ENCODE measurements at places on chromosomes 12 and 14.

- no peak for DNase-seq
Observed at GRCh38 chr14:105478398-105479251, 4.0 kb downstream of the CRIP2 start.

DNA sequence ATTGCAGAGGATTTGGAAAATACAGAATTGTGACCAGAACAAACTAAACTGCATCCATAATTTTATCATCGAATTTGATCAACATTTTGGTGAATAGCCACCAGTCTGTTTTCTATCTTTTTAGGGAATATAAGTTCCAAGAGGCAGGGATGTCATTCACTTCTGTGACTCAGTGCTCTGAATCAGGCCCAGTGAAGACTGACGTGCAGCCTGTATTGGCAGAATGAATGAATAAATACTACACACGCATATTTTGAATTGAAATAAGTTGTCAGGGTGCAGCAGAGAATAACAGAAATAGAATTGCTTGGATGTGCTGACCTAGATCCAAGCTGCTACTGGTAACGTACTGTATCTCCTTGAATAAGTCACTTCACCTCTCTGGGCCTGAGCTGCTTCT lies 1.3 kb upstream of the EMP1 start:
- DNase-seq: no peak

DNA sequence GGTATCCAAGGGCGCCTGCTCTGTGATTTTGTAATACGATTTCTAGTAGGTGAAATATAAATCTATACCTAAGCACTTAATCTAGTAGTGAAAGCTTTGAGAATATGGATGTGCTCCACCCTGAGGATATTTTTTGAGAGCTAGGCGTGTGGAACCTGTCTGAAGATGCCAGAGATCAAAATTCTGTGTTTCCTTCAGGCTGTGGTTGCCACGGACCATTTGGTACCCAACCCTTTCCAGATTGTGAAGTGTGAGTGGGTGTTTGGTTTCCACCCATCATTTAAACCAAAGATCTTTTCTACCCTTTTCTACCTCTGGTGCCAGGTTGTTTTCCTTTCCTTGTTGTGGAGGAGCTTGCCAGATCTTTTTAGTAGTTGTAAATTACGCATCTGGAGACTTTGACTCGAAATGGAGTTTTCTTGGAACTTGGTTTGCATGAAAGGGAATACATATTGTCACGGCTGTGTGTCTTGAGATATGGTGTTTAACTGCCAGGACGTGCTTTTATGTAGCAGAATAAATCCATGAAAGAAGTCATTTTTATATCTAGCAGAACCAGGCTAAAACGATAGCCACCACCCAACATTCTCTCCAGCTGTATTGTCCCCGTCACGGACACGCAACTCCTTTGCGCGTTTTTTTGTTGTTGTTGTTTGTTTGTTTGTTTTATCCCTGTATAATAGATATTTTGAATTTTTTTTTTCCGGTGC lies 2.2 kb downstream of the LRFN5 start:
- no peak for DNase-seq

DNA sequence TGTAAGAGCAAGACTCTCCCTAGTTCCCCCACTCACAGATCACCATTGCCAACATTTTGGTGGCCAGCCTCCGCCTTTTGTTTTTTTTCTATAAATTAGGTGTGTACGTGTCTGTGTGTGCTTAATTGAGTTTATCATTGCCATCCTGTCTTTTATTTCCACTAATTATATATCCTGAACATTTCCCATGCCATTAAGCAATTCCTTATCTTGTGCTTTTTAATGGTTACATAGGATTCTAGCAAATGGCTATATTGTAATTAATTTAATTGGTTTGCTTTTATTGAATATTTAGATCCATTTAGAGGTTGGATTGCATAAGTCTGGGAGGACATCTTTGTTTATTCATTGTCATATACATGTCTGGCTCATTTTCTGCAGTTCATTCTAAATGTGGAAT lies 107.3 kb upstream of the RTL1 start:
- DNase-seq: no peak

- no peak for DNase-seq
Observed at GRCh38 chr14:95527387-95528002, 7.4 kb upstream of the GLRX5 start.

- DNase-seq: peak; percentile 82
Observed at GRCh38 chr14:103597623-103598377, 31.2 kb upstream of the KLC1 start.

DNA sequence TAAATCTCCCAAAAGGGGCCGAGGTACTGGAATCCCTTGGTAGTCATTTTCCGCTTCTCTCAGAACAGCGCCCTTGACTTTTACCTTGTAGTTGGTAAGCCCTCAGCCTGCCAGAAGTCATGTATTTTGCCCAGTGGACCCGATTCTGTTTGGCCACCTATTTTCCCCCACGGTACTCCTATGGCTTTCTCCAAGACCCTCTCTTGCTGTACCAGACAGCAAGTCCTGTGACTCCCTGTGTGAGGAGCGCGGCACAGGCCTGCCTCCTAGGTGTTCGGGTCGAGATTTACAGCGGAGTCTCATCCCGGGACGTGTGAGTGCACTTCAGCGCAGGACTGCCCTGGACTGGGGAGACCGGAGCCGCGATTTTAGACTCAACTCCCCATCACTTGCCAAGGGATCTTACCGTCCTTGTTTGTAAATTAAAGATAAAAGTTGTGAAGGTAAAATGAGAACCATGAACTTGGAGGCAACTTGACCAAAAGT lies 1.1 kb upstream of the MBD6 start:
- no peak for DNase-seq

DNA sequence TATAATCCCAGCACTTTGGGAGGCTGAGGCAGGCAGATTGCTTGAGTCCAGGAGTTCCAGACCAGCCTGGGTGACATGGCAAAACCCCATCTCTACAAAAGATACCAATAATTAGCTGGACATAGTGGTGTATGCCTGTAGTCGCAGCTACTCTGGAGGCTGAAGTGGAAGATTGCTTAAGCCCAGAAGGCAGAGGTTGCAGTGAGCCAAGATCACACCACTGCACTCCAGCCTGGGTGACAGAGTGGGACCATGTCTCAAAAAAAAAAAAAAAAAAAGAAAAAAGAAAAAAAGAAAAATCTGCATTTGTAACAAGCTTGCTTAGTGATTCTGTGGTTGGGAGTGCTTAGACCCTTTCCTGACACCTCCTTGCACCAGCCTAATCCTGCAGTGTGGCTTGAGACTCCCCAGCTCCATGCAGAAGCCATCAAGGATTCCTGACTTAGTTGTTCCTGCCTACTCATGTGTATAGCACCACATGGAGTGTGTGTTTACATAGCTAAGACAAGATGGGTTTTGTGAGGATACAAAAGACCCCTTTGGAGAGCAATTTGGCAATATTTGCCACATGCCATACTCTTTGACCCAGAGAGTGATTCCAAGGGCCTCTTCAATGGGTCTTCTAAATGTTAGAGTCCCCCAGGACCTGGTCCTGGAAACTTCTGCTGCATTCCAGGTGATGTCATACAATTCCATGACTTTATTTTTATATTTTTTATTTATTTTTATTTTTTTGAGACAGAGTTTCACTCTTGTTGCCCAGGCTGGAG lies 5.1 kb upstream of the TMED10 start:
- no peak for DNase-seq

DNA sequence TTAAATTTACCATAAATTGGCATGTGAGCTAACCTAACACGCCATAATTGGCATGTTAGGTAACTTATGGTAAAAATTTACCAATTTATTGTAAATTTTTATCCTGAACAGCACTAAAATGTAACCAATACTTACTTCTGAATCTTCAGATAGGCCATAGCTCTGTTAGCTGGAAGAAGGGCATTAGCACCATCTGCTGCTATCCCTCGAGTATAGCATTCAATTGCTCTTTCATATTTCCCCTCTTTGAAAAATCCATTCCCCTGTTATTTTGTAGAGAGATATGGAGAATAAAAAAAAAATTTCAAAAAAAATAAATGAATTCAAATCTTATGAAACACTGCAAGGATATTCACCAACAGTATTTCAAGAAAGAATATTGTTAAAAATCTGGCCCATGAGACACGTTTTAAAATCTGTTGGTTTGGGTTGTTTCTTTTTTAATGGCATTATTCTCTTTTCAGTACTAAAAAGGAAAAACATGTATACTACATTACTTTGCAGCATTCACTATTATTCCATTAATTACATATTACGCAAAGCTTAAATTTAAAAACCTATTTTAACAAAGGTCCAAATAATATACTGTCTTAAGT lies 19.1 kb downstream of the RPAP3 start:
- DNase-seq: peak; percentile 5

- DNase-seq: no peak
Observed at GRCh38 chr14:42862114-42862513, 1255.4 kb downstream of the LRFN5 start.

GRCh38 chr14:93306812-93307211 lies 26.0 kb downstream of the BTBD7 start:
- no peak for DNase-seq

DNA sequence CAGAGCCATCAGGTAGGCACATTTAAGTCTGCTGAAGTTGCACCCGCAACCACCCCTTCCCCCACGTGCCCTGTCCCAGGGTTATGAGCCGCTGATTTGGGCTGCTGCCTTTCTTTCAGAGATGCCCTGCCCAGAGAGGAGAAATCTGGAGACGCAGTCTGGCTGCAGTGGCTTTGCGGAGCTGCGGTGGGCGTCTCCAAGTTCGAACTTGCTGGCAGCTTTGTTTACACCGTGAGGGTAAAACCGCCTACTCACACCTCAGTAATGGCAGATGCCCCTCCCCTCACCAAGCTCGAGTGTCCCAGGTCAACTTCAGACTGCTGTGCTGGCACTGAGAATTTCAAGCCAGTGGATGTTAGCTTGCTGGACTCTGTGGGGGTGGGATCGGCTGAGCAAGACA lies 14.7 kb downstream of the PTCSC3 start:
- no peak for DNase-seq

DNA sequence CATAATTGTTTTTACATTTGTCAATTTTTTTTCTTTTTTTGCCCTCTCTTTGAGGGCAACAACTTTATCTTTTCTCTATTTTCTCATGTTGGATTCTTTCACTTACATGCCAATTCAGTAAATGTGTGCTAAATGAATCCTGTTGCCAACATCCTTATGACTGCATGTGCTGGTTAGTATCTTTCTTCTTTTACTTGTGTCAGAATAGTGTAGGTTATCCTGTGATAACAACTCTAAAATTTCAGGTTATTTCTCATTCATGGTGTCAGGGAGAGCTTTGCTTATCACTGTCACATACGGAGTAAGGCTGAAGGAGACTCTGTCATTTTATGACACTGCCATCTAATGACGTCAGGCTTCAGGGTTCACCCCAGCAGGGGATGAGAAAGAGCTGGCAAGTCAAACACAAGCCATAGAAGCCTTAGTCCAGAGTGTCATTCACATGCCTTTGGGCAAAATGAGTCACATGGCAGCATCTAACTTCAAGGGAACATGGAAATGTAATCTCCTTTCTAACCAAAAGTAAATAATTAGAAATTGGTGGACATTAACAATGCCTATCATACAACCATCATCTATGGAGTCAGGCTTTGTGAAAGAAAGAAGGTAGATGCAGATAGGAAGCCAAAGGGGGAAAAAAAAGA lies 242.5 kb upstream of the ATP2B1 start:
- peak; percentile 79 for DNase-seq

DNA sequence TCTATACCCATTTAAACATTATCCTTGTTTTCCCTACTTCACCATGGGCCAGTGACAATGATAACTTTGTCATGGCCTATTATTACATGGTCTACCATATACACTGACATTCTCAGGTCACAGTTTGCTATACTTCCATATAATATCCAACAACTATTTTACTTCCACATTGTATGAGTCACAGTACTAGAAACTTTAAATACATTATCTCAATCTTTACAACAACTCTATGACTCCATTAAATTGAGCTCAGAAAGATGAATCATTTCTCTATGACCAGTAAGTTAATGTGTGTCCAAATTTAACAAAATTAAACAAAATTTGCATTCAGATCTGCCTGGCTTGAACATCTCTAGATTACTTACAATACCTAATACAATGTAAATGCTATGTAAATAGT lies 93.9 kb downstream of the PLEKHG7 start:
- peak; percentile 8 for DNase-seq

DNA sequence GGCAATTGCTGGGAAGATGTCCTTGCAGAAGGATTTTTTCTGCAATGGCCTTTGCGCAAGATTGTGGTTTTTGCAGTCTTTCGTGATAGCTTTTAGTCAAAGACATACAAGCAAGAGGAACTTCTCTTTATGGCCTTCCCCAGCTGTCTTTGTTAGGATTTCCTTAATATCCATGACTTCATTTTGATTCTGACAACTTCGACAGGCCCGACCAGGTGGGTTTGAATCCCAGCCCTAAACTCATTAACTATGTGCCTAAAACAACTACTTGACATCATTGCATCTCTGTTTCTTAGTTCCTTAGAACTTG lies 13.3 kb upstream of the VRK1 start:
- peak; percentile 71 for DNase-seq

- no peak for DNase-seq
Observed at GRCh38 chr12:57712701-57713100, 18.8 kb downstream of the OS9 start.

- peak; percentile 9 for DNase-seq
Observed at GRCh38 chr14:65101631-65102440, 481 bp downstream of the MAX start.

- peak; percentile 41 for DNase-seq
Observed at GRCh38 chr12:4135919-4136605, 137.5 kb upstream of the CCND2 start.

GRCh38 chr12:47545938-47546609 lies 159.8 kb downstream of the RPAP3 start:
- DNase-seq: no peak

DNA sequence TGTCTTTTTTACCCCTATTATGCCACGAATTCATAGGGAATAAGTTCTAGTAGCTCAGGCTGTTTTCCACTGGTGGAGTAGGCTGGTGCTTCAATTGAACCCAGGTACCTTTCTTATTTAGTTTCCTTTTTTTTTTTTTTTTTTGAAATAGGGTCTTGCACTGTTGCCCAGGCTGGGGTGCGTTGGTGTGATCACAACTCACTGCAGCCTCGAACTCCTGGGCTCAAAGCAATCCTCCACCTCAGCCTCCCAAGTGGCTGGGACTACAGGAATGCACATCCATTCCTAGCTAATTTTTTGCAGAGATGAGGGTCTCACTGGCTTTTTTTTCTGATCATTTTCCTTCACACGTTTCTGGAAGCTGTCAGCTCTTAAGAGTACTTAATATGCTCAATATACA lies 2.7 kb downstream of the CREBL2 start:
- DNase-seq: no peak

- no peak for DNase-seq
Observed at GRCh38 chr14:65943150-65943549, 530.6 kb downstream of the FUT8 start.

- no peak for DNase-seq
Observed at GRCh38 chr14:67487332-67487731, 1.2 kb downstream of the TMEM229B start.

DNA sequence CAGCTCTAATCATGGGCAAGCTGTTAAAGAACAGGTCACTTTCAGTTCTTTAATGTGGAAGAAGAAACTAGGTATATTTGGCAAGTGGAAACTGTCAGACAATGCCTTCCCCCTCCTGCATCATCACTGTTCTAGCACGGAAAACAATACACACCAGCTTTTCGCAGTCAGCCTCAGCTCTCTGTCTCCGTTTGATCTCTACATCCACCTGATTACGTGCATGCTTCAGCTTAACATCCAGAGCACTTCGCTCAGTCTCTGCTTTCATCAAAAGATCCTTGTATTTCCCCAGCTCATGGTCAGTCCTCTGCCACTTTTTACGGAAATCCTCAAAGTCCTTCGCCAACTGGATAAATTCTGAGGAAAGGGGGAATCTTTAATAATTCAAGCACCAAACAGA lies 19.0 kb downstream of the RACGAP1 start:
- no peak for DNase-seq

Measured in mammary epithelial cell (primary cell).